Neural progenitor cell (in vitro differentiated cells): ENCODE measurements at places on chromosomes 16 and 17. TPM values are rescaled to one million over a fixed set of nuclear protein-coding genes. Genes with fewer than 3 reads are reported as not detected.

- H3K27me3 ChIP-seq: no peaks in the 10 kb centered on the region
- no peak overlapping the region for H3K4me3 ChIP-seq
- H3K4me1 ChIP-seq: no peaks in the 10 kb centered on the region
- no peak for DNase-seq
These were observed 2.5 kb downstream of the ITGAX start for GRCh38 chr16:31357324-31358109.

DNA sequence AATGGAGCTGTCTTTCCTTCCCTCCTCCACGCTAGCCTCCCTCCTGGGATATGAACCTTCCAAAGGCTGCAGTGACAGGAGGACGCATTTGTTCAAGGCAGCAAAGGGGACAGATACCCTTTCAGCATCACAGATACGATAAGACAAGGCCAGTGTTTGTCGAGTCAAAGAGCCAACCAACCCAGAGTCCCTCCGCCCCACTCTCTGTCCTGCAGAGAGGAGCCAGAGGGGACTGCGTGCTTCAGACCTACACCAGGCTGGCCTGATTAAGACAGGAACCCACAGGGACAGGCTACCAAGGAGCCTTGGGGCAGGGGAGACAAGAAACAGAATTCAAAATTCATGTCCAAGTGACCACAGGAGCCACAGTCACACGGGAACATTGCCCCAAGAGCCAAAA, 72.6 kb upstream of the CDH5 start:
- H3K36me3 ChIP-seq: no peaks in the 10 kb centered on the region
- H3K4me1 ChIP-seq: peaks cover 5% of the 10 kb centered on the region
- H3K27me3 ChIP-seq: no peaks in the 10 kb centered on the region
- H3K27ac ChIP-seq: no peak overlapping the region
- no peak for DNase-seq

GRCh38 chr17:45645330-45645729, 138.8 kb upstream of the CRHR1 start:
- no peaks in the 10 kb centered on the region for H3K36me3 ChIP-seq
- no peaks in the 10 kb centered on the region for H3K4me1 ChIP-seq
- no peak overlapping the region for H3K4me3 ChIP-seq
- DNase-seq: no peak
- H3K27ac ChIP-seq: no peak overlapping the region

GRCh38 chr16:86307514-86307903, 202.8 kb upstream of the FOXF1 start:
- H3K4me1 ChIP-seq: no peaks in the 10 kb centered on the region
- no peak for DNase-seq
- no peaks in the 10 kb centered on the region for H3K36me3 ChIP-seq
- H3K27ac ChIP-seq: no peak overlapping the region
- H3K4me3 ChIP-seq: no peak overlapping the region

- no peak overlapping the region for H3K4me3 ChIP-seq
- no peaks in the 10 kb centered on the region for H3K36me3 ChIP-seq
- H3K27ac ChIP-seq: no peak overlapping the region
- H3K4me1 ChIP-seq: peaks cover 5% of the 10 kb centered on the region
These were observed 342.7 kb upstream of the TNRC6C start for GRCh38 chr17:77615703-77616253.

Gene ABCC6
- total RNA-seq: 0.79 and 2.4 TPM in 2 replicates

Gene PRSS53
- total RNA-seq: 2.3 and 7.7 TPM in 2 replicates
